ENCODE measurements at places on chromosomes 13 and 19.
A peak's percentile ranks its signal among the peaks of the same experiment; 100 is the strongest.

GRCh38 chr19:3893509-3894179, 13.2 kb downstream of the ATCAY start:
- no peak for DNase-seq

GRCh38 chr13:39335721-39336120, 267.3 kb downstream of the LHFPL6 start:
- DNase-seq: no peak

DNA sequence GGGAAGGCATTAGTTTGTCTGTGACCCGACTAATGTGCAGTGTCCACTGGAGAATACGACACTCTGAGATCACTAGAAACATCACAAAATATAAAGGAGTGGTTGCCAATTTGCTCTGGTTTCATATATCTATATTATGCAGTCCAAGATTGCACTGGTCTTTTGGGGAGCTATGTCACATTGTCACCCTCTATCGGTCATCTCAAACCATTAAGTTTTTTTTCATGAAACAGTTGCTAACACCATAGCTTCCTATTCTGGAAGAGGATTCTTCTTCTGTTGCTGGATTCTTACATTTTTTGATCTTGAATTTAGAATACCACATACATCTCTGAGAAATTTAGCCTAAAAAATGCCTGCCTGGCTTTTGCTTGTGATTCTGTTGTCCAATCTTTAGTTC, 168.6 kb downstream of the LACC1 start:
- DNase-seq: no peak

DNA sequence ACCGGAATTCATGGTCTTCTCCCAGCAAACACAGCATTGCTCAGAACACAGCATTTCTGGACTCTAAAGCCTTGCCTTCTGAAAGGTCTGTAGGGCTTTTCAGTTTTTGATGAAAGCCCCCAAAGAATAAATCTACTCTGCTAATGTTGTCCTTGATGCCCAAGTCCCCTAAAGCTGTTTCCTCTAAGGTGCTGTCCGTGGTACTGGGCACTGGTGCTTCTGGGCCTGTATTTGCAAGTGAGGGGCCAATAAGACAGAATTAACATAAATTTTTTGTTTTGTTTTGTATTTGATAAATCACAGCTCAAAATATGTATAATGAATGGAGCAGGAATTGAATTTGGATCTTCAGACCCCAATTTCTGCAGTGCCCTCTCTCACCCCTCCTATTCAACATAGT, 12.1 kb upstream of the LGALS13 start:
- no peak for DNase-seq

DNA sequence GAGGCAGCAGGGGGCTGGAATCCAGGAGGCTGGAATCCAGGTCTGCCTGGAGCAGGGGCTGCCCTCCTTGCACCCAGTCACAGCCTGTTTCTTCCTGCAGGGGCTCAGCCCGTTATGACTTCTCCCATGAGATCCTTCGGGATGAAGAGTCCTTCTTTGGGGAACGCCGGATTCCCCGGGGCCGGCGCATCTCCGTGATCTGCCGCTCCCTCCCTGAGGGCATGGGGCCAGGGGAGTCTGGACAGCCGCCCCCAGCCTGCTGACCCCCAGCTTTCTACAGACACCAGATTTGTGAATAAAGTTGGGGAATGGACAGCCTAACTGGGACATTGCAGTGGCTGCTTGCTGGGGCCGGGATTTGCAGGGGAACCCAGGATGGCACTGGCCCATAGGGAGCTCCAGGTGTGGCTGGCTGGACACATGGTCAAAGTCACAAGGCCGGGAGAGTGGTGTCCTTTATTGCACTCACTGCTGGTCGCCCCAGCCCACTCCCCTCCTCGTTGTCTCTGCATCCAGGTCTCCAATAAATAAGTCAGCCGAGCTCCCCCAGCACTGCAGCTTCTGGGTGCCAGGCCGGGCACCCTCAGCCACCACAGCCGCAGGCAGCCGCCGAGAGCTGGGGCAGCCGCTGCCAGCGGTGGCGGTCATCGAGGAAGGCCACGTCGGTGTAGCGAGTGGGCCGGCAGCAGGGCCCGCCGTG, 872 bp downstream of the PSPN start:
- no peak for DNase-seq

DNA sequence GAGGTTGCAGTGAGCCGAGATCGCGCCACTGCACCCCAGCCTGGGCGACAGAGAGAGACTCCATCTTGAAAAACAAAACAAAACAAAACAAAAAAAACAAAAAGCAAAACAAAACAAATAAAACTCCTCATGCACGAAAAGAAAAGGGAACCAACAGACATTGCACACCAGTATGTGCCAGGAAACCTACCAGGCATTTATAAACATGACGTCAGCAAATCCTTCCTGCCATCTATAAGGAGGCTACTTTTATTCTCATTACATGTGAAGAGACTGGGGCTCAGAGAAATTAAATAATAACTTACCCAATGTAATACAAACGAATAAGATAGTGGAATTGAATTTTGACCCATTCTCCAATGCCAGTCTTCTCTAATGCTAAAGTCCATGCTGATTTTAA, 197.2 kb downstream of the NUFIP1 start:
- DNase-seq: no peak

DNA sequence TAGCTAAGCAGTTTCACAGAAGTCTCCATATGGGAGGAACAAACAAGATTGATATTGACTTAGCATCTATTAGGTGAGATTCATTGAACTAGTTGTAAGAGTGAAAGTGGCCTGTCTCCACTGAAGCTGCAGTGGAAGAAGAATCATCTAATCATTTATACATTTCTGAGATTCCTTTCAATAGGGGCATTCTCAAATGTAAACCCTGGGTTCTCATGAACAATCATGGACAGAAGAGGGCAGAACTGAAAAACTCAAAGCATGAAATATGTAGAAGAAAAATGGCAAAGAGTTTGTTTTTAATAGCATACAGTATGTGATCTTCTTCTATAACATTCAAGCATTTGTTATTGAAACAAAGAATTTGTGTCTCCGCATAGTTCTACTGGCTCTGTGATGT, 17.6 kb upstream of the POSTN start:
- no peak for DNase-seq

DNA sequence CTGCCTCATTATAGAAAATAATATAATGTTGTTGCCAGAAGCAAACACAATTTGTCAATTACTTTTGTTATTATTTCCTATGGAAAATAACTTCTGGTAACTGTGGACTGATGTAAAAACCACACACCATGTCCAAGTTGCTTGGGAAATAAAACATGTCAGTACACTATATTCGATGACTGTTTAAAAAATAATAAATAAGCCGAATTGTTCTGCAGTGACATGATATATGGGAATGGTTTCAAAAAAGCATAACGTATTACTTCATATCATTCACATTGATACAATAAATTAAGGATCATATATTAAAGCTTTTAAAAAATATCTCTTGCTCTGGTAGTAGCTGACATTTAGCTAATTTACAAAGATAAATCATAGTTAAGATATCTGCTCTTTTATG, 2062.1 kb downstream of the PCDH9 start:
- DNase-seq: no peak

DNA sequence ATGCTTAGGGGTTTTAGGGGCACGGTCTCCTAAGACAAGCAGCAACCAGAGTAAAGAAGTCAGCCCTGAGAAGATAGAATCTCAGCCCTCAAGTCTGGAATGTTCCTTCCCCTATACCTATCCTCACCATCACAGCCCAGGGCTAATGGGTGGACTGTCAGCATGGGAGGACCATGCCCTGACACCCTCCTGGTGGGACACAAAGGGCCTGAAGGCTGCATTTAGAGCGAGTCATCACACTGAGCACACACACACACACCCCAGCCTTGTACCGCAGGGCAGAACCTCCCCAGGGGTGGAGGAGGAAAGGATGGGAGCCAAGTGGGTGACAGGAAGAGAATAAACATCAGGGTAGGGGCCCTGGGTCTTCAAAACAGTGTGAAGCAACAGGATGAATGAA, 174.8 kb upstream of the SERP2 start:
- DNase-seq: no peak

- DNase-seq: peak; percentile 30
Observed at GRCh38 chr13:19860884-19861655, 2.4 kb downstream of the ZMYM5 start.

GRCh38 chr19:21434516-21434915, 37.6 kb downstream of the ZNF493 start:
- no peak for DNase-seq

DNA sequence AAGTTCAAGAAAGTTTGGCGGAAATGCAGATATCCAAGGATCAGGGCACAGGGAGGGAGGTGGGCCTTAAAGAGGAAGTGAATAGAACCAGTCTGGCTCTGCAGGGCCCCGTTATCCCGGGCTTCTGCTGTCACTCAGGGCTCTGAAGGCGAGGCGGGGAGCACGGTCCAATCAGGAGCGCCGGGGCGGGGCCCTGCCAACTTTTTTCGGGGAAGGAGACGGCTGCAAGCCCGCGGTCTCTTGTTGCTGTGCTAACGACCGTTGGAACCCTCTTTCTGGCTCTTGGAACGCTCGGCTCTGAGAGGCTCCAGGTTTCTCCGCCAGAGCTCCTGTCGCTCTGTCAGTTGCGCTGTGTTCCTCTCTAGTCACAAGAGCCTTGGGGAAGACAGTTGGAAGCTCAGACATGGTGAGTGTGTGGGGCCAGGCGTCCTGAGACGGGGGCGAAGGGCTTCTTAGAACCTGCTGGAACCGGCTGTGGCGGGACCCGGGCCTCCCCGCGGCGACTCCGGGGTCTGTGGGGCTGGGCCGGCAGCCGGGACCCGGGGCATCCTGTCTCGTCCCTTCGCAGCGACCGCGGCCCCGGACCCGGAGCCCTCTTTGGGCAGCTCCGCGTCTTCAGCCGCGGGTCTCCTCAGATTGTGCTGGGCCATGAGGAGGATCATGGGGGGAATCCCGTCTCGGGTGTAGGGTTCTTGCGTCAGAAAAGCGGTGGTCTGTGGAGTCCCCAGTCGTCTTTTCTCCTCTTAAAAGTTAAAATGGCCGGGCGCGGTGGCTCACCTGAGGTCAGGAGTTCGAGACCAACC, 27.7 kb downstream of the ZNF844 start:
- peak; percentile 63 for DNase-seq

DNA sequence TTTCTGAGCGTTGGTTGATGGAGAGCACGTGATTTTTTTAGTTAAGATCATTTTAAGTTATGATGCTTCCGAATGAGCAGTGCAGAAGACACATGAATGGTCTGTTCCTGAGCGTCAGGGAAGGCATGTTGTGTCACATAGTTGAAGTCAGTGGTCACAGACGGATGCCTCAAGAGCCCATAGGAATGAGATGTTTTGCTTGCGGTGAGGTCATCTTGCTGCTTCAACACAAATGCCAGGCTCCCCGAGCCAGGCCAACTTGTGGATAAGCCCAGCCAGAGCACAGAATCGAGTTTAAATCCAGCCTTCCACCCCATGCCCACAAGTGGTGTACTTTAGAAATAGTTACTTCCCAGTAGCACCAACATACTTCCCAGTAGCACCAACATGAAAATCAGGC, 5.4 kb downstream of the UPF3A start:
- no peak for DNase-seq

- peak; percentile 99 for DNase-seq
Observed at GRCh38 chr19:4246767-4247593, at the start of gene YJU2. TSS of gene YJU2 (plus strand) at chr19:4247080. CDS start at chr19:4247147, 67 bp downstream.

DNA sequence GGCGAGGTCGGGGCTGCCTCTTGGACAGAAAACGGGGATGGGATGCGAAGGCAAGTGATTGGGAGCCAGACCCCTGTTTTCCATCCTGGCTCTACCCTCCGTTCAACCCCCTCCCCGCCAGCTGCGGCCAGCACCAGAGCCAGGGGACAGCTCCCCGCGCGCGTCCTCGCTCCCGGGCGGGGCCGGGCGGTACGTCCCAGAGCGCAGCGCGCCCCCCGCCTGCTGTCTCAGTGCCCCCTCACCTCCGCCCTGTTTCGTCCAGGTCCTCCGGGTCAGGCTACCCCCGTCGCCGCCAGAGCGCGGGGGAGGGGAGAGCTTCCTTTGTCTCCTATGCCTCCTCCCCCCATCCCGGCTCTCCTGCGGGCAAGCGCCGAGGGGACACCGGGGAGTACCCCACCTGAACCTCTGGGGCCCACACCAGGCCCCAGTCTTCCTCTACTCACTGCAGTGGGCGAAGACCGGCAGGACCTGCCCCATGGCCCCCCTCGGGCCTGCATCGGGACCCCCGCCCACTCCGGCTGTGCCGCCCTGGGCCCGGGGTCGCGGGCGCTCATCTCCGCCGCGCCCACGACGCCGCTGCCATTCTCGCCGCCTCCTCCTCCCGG, 396 bp downstream of the RTN2 start:
- DNase-seq: no peak

GRCh38 chr19:6740589-6741343, 1.3 kb downstream of the TRIP10 start:
- DNase-seq: no peak

GRCh38 chr13:43377973-43378372, 354.6 kb downstream of the DNAJC15 start:
- DNase-seq: no peak

DNA sequence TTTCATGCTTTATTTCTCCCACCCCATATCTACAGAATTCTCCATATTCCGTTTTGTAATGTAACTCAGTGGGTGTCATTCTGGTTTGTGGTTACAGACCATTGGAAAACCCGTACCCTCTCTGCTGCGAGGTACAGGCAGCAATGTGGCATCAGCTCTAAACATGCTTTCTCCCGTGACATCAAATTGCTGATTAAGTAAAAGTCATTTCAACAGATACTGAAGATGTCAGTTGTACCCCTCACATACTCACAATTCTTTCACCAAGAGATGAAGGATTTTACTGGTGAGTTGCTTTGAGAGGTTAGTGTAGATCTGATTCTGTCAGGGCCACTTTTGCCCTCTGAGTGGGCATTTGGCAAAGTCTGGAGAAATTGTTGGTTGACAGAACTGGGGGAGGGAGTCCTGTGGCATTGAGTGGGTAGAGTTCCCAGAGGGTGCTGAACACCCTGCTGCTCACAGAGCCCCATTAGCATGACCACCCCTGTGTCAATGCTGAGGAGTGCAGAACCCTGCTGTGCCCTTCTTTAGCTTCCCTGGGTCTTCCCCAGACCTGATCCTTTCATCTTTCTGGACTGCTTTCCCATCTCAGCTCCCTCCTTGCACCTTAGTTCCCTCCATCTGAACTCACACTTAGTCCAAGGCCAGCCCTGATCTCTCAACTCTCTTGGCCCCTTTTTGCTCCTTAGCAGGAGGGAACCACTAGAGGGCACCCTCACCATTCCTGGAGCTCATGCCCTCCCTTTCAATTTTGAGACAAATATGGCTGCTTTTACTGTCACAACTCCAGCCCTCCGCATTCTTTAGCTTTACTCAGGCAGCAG, 39.9 kb upstream of the CEACAM8 start:
- peak; percentile 56 for DNase-seq

- no peak for DNase-seq
Observed at GRCh38 chr13:77981281-77981881, 62.8 kb upstream of the EDNRB start.

DNA sequence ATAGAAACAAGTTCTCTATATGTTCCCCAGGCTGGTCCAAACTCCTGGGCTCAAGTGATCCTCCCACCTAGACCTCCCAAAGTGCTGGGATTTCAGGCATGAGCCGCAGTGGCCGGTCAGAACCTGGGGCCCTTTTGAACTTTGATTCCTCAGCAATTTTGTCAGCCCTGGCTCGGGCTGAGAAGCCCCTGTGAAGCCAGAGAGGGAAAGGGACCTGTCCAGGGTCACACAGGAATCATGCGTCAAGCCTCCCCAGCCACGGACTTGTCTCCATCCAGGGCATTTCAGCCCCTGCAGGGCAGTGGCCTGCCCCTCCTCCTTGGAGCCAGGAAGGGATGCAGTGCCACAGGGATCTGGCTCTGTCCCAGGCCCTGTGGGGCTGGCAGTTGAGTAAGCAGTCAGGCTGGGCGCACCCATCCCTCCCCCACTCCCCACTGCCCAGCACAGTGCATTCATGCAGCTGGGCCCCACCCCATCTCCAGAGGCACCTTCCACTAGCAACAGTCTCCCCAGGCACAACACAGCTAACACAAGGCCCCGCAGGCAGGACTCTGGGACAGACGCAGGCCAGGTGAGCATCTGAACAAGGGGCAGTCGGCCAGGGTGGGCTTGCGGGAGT, at the start of gene CAPS:
Gene CAPS, plus strand, starts transcription at position 516 of the 619 bp plus-strand sequence. CDS start 153 bp downstream, outside the sequence.
- no peak for DNase-seq
